Activated T-helper 9 cell treated with anti-CD3 and anti-CD28 coated beads, Interleukin-2, amount 50 U/mL, for 16 hours (primary cell): ENCODE measurements at places on chromosomes 2 and 18.

- DNase-seq, result no peak
These were observed 78.7 kb upstream of the OTX1 start for GRCh38 chr2:62971936-62972335.

GRCh38 chr2:70203086-70203485, 12.3 kb upstream of the C2orf42 start:
- no peak for DNase-seq

- no peak for DNase-seq
These were observed 35.4 kb upstream of the CCDC93 start for GRCh38 chr2:118049140-118049815.

DNA sequence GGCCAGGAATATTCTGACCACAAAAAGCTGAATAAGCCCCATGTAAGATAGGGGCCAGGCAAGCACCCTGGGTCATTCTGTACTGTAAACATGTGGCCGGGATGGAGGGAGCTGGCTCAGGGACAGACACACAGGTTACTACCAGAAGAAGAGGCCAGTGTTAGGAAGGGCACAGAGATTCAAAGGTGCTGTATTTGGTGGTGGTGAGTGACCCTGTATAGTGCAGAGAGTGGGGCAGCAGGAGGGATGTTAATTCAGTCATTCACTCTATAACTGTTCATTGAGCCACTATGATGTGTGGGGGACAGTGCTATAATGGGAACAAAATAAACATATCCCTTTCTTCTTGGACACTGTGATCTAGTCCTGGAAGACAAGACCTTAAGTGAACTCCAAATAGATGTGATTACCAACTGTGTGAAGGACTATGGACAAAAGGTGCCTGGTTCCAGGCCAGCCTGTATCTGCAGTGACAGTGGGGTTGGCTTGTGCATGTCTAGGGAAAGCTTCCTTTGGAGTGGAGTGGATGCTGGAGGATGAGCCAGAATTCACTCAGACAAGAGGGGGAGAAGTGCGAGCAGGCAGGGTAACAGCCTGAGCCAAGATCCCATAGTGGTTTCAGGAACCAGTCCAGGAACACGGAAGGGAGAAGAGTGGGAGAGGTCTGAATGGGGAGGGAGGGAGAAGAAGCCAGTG, 8.3 kb downstream of the MOCOS start:
- DNase-seq, result no peak

- no peak for DNase-seq
These were observed 96.2 kb upstream of the SNTG2 start for GRCh38 chr2:854460-854859.

DNA sequence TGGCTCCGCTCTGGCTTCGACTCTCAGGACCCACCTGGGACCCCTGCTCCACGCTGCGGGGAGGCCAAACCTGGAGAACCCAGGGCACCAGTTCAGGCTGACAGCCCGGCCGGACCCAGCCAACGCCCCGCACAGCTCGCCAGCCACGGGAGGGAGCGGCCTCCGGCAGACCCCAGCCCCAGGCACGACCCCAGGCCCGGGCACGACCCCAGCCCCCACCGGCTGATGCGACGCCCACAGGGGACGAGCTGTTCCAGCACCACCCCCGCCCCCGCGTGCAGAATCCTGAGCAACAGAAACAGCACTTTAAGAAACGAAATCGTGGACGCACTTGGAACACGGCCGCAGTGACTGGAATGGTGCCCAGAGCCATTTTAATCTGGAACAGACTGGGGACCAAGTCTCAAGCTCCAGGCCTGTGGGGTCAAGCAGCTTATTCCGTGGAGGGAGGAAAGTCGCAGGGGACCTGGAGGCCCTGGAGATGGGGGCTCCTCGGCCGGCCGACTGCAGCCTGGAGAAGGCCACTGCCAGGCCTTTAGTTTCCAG, 74.2 kb downstream of the MBP start:
- DNase-seq, result no peak

GRCh38 chr2:43174368-43174916, 52.0 kb downstream of the ZFP36L2 start:
- DNase-seq, result peak; percentile 71

DNA sequence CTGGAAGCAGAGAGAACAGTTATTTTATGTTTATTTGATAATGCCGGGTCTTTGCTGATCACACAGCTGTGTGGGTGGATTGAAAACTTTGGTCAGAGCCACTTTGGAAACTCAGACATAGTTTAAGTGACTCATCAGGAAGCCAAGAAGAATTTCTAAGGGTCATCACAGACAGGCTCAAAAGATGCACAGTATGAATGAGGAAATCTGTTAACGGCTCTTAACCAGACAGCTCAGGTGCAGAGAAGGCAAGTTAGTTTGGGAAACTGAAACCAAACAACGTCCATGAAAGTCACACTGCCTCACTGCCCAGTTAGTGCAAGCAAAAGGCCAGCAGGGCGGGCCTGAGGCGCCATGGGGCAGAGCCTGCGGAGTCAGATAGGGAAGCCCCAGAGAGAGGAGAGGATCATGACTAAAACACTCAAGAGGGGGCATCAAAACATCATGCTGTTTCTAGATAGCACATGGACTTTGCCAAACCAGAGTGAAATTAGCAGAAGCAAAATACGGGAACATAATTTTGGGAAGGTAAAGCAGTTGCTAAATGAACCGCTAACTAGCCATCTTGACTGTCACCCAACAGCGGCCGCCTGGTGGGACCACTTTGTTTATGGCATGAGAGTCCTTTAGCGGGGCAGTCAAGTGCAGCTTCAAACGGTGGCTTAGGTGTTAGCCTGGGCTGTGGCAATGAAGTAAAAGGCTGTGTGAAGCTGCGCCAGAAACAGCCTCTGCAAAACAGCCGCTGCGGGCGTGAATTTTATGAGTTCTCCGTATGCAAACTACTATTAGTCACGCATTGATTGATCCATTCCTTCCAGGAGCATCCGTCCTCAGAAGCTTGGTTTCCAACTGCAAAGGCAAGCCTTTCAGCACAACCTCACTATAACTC, 101.2 kb downstream of the KCTD18 start:
- DNase-seq, result no peak

DNA sequence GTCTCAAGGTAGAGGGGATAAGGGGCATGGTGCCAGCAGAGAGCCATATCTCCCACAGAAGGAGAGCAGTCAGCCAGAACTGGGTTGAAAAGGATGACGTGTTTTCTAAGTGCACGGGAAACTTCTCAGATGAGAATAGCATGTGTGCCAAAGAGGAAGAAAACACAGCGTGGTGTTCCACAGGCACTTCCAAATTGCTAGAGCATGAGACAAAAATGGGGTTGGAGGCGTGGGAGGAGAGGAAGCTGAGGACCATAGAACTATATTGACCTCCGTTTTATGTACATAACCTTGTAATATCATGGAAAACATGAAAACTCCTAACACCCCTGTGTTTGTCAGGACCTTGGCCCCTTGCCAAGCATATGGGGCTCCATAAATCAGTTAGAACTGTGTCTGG, 682.7 kb upstream of the RAB6C start:
- no peak for DNase-seq

DNA sequence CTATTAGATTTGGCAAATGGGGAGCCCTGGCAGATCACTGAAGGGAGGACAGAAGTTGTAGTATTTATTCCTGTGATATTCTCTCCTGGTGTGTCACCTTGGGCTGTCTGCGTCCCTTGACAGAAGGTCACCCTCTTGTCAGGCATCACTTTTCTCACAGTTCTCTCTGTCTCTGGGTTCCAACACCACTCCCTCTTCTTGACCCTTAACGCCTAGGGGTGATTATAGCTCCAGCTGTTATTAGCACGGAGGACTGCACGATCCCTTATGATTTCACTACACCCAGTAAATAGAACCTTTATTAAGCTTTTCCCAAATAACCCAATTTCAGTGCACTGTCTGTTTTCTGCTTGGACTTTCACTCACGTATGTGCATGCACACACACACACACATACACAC, 166.3 kb upstream of the TNP1 start:
- no peak for DNase-seq

DNA sequence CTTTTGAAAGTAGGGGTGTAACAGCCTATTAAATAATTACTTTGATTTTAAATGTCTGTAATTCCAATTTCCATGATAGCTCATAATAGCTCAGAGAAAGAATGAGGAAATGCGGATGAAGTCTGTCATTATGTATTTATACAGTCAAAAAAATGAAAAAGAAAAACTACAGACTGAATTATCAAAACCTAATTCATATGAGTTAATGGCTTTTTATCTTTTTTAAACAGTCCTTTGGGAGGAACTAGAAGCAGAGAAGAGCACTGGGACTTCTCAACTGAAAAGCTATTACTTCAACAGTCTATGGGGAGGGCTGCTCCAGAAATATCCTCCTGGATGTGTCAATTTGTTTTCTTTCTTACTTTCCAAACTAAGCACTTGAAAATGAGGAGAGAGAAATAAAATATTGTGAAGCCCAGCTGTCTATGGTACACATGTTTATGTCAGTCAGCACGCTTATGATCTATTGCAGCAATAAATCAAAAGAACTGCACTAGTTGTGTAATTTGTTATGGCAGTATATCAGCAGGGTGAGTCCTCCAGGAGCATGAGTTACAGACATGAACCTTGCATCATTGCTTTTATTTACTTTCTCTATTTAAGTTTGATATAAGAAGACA, 1550.2 kb downstream of the LRP1B start:
- DNase-seq, result no peak

DNA sequence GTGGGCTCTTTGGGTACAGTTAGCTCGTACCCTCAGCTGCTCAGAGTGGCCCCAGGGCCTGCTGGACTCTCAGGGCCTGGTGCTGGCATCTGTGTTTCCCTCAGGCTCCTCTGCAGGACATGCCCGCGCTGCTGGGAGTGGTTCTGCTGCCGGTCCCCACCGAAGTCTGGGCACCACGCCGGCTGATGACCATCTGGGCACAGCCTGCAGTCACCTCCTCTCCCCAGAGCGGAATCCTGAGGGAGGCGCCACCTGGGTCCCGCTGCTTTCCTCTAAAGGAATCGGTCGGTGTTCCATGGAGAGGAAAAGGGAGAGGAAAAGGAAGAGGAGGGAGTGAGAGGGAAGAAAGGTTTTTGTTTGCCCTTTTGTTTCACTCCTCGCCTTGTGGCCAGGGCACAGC, 43.6 kb downstream of the MC2R start:
- DNase-seq, result no peak

DNA sequence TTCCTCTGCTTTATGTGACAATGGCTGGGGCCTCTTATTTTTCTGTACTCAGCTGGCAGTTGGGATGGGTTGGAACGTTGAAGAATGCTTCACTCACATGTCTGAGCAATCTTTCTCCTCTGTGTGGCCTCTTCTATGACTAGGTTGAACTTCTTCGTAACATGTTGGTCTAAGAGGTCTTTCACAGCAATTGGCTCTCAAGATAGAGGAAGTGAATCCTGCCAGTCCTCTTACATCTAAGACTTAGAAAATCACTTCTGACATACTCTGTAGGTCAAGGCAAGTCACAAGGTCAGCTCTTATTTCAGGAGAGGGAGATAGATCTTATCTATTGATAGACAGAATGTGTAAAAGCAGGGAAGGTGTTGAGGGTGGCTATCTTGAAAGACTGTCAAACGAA, 174.1 kb downstream of the NYAP2 start:
- DNase-seq, result no peak

DNA sequence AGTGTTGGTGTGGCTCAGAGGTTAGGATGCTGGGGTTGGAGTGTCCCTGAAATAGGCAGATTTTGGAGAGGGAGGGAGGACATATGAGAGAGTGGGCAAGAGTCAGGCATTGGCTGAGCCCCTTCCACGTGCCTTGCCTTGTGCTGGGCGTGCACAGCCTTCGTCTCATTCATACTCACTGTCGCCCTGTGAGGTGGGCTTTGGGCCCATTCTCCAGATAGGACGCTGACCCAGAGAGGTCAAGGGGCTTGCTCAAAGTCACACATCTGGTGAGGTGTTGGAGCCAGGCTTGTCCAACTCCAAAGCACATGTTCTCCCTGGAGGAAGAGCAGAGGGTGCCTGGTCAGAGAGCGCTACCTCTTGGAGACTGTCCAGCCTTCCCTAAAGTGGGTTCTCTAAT, 166.8 kb downstream of the DYSF start:
- no peak for DNase-seq

DNA sequence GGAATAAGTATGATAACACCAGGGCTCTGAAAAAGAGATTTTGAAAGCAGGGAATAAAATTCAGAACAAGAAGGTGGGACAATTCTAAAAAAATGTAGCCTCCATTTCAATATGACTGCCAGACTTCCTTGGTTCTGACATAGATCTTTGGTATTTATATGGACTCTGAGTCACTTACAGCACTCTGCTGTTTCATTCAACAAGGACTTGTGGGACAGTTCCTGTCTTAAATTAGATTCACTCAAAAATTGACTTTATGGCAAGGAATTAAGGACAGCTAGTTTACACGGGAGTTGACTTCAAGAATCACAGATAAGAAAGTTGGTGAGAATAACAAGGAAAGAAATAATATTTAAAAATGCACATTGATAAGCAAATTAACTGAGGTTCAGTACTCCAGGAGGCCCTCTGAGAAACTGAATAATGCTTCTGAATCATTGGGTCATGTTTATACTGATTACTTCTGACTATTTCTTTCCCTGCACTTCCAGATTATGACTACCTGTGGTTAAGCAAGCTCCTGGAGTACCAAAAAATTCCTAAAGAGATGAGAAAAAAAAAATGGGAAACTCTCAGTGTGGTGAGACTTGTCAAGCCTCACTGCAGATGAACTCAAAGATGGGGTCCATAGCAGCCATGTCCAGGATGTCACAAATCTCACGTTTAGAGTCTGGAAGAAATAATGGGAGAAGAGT, 828.3 kb upstream of the PIK3C3 start:
- DNase-seq, result no peak

DNA sequence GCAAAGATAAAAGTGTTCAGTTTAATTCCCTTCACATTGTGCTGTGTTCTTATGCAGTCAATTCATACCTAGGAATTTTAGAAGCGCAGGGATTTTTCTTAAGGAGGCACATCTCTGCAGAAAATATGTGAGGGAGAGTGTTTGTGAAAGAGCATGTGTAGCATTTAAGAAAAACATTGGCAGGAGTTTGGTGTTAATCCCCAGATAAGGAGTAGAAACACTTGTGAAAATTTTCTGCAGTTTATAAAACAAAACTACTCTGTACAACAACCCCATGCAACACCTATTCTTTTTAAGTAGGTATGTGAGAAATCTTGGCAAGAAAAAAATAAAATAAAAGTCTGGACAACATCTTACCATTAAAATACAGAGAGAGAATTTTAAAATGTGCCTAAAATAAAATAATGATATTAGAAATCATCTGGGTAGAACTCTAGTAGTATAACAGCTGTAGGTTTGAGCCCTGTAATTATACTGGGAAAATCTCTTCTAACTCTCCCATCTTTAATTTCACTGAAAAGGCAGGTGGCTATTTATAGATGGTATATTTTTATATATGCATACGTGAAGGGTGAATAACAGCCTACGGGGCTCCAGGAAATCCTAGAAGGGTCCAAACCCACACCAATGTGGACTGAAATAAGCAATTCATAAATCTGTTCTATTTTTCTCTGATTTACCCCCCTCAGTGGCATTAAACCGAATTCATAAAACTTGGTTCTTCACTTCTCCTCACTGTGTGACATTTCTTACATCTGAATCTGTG, 6.6 kb downstream of the FZD7 start:
- DNase-seq, result no peak

GRCh38 chr2:102487761-102488462, 14.9 kb downstream of the SLC9A4 start:
- no peak for DNase-seq

GRCh38 chr2:51031021-51031780, 731 bp downstream of the NRXN1 start:
- DNase-seq, result no peak

- DNase-seq, result no peak
These were observed 1.3 kb upstream of the STAT1 start for GRCh38 chr2:191015239-191015638.
